Suppressor macrophage (primary cell): ENCODE measurements at places on chromosomes 13 and 19.

GRCh38 chr19:7869453-7869909 is 4.7 kb downstream of the PRR36 start:
- peak; percentile 46 for DNase-seq

- DNase-seq = no peak
Measured at GRCh38 chr19:47505506-47505905, 9.4 kb downstream of the NAPA start.

- DNase-seq = no peak
Measured at GRCh38 chr19:55096061-55096701, 20.5 kb downstream of the EPS8L1 start.

- DNase-seq = no peak
Measured at GRCh38 chr13:42607546-42607945, 33.6 kb downstream of the TNFSF11 start.

DNA sequence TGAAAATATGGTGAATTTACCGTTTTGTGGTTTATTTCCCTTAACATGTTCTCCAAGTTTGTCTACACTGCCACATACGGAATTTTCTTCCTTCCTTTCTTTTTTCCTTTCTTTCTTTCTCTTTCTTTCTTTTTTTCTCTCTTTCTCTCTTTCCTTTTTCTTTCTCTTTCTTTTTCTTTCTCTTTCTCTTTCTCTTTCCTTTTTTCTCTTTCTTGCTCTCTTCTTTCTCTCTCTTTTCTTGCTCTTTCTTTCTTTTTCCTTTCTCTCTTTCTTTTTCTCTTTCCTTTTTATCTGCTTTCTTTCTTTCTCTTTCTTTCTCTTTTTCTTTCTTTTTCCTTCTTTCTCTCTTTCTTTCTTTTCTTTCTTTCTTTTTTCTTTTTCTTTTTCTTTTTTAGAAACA is 1962.3 kb upstream of the PCDH20 start:
- DNase-seq = no peak

DNA sequence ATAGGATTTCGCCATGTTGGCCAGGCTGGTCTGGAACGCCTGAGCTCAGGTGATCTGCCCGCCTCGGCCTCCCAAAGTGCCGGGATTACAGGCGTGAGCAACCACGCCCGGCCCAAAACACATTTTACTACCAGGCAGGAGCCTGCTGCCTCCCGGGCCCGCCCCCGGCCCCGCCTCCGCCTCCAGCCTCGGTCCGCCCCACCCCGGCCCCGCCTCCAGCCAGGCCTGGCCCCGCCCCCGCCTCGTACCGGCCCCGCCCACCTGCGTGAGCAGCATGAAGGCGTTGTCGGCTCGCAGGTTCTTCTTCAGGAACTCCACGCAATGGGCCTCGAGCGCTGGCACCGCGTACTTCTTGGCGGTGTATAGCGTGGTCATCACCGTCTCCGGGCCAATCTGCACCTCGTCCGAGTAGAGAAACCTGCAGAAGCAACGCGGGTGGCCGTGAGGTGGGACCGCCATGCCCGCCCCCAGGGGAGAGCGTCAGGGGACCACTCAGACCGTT is 22.7 kb downstream of the BTBD2 start:
- no peak for DNase-seq

- DNase-seq = peak; percentile 94
Measured at GRCh38 chr19:6062274-6062673, 48.0 kb downstream of the RFX2 start.

DNA sequence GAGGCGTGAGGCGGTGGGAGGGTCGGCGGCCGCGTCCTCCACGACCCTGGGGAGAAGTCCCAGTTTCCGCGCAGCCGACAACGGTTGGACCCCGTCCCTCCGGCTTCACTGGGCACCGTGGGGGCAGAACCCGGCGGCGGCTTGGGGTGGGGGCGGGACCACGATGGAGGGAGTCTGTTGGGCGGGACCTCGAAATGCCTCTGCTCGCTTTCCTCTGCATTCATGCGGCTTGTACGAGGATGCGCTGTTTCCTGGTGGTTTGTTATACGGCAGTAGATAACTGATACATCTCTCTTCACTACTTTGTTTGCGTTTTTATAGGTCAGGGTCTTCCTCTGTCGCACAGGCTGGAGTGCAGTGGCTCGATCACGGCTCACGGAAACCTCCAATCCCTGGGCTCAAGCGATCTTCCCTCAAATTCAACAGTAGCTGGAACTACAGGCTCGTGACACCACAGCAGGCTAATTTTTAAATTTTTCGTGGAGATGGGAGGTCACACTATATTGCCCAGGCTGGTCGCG is 24.6 kb upstream of the ZNF846 start:
- peak; percentile 68 for DNase-seq

DNA sequence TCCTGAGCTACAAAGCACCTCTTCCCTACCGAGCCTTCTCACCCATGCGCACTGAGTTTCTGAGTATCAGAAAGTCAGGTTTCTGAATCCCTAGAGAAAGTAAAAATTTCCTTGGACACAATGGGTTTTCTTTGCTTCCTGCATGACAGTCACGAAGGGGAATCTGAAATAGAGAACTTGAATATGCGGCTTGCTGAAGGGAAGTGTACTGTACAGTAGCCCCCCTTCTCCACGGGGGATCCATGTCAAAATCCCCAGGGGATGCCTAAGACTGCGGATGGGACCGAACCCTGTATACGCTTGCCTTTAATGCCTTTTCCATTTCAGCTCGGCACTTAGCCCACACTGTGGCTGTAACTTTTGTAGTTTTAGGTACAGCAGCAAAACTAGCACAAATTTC is 107.9 kb downstream of the GGACT start:
- no peak for DNase-seq

- no peak for DNase-seq
Measured at GRCh38 chr13:96223231-96223630, 133.3 kb downstream of the HS6ST3 start.

DNA sequence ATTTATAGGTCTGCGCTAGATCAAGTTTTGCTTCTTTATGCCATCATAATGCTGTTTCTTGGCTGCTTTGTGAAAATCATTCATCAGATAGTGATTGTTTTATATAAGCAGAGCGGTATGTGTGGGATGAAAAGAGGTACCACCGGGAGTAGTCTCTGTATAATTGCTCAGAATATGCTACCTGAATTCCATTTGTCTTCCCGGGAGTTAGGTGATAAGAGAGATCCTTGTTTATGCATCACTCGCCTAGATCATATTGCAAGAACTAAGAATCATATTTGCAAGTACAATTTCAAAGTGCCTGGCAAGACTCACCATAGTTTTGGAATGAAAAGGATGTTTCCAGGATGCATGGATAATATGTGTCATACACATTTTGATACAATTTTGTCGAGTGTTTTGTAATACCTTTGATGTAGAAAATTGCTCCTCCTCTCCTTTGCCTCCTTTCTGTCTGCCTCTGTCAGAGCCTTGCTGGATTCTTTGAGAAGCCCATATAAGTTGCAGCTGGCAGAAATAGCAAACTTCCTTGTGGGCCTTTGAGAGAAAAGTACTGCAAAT is 1306.0 kb upstream of the SLC10A2 start:
- no peak for DNase-seq

- DNase-seq = no peak
Measured at GRCh38 chr19:42152910-42153671, 20.8 kb upstream of the POU2F2 start.

DNA sequence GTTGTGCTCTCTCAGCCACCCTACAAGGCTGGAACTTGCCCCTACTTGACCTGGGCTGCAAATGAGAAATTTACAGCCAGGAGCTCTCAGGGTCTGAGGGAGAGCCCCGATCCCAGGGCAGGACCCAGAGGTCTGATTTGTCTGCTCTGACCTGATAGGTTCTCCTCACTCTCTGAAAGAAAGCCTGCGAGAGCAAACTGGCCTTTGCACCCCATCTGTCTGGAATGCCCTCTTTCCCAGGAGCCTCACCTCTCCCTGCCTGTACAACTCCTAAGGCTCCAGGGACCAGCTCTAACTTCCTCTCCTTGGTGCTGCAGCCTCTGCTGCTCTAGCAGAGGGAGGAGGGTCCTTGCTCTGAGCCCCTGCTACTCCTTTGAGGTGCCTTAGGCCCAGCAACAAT is 137.8 kb downstream of the UQCRFS1 start:
- no peak for DNase-seq

DNA sequence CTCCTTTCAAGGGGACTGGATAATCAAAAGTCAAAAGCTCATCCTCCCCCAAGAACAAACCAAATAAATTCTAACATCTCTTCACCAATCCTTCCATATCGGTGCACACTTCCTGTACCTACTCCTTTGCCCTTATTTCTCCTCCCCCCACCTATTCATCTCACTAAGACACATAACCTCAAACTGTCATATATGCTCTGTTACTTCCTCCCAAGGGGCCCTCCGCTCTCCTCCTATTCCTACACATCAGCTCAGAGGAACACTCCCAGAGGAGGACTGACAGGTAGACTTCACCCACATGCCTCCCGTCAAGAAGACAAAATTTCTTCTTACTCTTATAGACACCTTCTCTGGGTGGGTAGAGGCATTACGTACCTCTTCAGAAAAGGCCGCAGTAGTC is 48.1 kb downstream of the ZNF93 start:
- no peak for DNase-seq

GRCh38 chr19:6721773-6722172 is 1.3 kb upstream of the C3 start:
- DNase-seq = no peak

- DNase-seq = no peak
Measured at GRCh38 chr13:52454459-52454819, 839 bp upstream of the CKAP2 start.

GRCh38 chr13:62046512-62046911 is 630.9 kb upstream of the PCDH20 start:
- no peak for DNase-seq

GRCh38 chr13:18921063-18921462 is 260.6 kb downstream of the TUBA3C start:
- DNase-seq = no peak

DNA sequence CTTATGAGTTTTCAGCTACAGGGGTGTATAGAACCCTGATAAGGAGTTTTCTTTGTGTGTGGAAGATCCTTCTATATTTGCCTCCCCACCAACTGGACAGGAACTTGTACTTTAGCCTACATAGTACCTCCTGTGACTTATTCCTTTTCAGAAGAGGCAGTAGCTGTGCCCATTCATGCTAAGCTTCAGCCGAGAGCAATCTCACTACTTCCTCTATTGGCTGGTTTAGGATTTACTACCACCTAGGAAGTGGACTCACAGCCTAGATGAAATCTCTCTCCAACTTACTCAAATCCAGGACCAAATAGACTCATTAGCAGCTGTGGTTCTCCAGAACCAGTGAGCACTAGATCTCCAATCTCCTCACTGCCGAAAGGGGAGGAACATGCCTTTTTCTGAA is 2.3 kb upstream of the REX1BD start:
- DNase-seq = peak; percentile 70

DNA sequence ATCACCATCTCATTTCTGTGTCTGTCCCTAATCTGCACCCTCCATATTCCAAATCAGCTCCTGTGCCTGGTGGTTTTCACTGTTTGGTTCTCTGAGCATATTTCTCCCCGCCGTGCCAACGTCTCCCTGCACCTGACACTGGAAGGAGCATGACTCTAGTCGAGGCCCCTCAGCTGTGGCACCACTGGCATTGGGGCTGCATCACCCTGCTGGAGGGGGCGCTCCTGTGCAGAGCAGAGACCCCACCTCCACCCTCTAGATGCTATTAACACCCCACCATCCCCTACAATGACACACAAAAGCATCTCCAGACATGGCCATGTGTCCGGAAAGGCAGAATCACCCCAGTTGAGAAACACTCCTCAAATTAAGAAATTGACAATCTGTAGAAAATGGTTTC is 20.8 kb downstream of the ZSCAN5C start:
- DNase-seq = no peak

- DNase-seq = no peak
Measured at GRCh38 chr13:112861876-112862615, 107.0 kb upstream of the MCF2L start.

DNA sequence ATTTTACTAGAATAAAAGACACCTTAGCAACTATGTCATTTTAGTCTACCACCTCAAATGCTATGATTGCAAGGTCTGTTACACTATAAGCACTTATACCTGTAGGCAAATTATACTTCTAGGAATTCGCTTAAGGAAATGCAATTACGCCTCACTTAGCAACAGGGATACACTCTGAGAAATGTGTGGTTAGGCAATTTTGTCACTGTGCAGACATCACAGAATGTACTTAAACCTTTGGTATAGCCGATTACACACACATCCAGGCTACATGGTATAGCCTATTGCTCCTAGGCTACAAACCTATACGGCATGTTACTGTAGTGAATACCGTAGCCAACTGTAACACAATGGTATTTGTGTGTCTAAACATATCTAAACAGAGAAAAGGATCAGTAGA is 30.0 kb upstream of the ZNF573 start:
- DNase-seq = no peak

DNA sequence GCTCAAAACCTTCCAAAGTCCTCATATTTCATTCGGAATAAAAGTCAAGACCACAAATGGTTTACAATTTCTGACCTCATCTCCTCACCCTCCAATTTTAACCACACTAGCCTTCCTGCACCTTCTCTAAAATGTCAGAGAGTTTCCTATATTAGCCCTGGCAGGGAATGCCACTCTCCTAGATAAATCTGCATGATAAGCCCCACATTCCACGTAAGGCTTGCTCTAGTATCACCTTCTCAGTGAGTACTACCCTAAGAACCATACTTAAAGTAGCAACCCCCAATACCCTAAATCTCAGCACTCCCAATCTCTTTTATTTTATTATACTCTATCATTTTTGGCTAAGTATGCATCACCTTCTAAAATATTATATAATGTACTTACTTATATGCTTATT is 100.5 kb upstream of the SLITRK5 start:
- no peak for DNase-seq

GRCh38 chr19:6484831-6485230 is 3.2 kb upstream of the DENND1C start:
- DNase-seq = no peak

DNA sequence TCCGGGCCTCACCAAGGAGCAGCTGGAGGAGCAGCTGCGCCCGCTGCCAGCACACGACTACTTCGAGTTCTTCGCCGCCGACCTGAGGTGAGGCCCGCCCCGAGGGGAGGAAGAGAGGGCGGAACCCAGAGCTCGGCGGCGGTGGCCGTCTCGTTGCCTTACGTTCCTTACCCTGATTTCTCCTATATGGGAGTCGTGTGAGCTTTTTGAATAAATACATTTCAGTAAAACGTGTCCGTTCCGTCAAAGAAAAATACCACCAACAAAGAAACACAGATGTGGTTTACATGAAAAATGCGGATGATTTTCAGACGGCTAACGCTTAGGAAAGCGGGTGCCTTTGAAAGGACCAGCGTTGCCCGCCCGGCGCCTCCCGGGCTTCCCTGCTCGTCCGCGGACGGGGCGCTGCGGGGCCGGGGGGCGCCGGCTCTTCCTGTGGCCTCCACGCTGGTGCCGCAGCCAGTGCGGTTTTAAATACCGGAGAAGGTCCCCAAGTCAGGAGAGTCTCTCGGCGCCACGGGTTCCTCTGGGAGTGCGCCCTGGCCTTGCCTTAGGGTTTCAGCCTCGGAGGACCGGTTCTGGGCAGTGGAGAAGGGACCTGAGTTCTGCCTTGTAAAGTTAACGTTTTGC is 755 bp downstream of the UPF3A start:
- peak; percentile 85 for DNase-seq

- no peak for DNase-seq
Measured at GRCh38 chr19:35560677-35561076, 2.8 kb downstream of the ATP4A start.
